Glomerular endothelial cell (primary cell): ENCODE measurements at places on chromosomes 1 and 21. TPM values are rescaled to one million over a fixed set of nuclear protein-coding genes. Genes with fewer than 3 reads are reported as not detected.

DNA sequence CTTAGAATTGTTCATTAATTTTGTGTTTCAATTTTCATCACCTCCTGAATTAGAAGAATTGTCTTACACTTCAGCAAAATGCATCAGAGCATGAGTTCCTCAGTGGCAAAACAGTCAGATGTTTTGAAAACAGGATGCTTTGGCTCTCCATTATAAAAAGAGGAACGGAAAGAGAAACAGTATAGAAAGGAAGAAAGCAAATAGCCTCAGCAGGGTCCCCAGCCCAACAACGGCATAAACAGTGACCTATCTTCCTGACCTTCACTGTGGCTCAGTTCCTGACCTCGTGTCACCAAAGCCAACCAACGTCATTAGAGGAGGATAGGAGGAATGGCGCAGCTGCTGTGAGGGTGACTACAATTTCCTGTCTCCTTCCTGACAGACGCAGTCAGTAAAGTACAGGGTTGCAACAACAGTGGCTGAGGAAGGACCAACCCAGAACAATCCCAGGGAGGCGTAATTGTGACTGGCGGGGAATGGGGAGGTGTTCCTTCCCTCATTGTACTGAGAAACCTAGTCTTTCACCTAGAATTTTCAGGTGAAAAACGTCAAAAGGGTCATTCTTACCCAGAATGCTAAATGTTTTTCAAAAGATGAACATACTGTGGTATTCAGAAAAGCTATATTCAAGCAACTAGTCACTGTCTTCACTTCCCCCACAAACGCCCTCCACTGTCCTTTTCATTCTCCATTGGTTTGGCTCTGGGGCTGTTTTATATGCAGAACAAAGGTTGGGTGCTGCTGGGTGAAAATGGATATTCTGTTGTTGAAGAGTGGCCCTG lies 197.9 kb upstream of the SGIP1 start:
- DNase-seq: peak; percentile 96

The MYOM3 gene
- 0.15 and 0.23 TPM in 2 replicates for total RNA-seq

DNA sequence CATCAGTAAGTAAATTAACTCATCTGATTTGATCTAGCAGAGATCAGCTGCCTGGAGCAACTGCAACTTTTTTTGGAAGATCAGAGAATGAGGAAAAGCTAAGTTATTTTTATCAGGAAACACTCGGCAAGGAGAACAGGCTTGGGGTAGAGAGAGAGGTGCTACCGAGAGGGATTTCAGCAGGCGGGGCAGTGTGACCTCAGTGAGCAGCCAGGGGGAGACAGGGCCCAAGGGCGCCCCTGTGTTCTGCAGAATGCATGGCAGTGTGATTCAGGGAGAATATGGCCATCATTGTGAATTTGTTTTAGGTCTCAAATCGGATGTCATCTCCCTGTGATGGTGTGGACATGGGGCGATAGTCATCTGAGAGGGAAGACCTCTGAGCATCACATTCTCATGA lies 484.1 kb upstream of the VAMP3 start:
- DNase-seq: no peak

DNA sequence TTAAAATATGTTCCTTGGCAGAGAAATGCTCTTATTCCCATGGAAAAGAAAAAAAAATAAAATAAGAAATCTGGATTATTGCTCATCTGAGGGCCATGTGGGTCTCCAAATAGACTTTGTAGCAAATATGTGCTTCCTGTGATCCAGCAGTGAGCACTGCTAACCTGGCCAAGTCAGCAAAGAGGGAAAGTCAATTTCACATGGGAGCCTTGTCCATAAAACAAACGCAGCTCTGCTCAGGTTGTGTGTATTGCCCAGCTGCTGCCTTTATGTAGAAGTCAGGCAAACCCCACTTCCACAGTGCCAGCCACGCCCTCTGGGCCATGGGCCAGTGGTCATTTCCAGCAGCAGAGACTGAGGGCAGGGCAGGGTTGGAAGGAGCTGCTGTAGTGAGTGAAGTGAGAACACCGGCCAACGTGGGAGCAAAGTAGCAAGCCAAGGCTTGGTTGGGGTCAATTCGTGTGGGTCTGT lies 174.3 kb downstream of the LYPLAL1 start:
- no peak for DNase-seq

DNA sequence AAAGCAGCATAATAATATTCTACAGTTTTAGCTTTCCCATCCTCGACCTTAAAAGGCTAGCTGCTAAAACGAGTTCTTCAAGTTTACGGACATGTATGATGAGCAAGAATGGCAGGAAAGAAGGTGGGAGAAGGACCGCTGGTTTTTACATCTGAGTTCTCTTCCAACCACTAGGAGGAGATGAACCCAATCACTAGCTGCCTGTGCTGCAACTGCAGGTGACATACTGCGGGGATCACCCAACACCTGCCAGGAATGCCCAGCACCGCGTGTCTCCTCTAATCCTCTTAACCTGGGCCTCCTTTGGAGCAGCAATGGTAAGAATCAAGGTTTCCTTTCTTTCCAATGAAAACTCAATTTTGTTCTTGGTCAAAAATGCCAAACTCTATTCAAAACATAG lies 23.5 kb downstream of the TOR3A start:
- no peak for DNase-seq

DNA sequence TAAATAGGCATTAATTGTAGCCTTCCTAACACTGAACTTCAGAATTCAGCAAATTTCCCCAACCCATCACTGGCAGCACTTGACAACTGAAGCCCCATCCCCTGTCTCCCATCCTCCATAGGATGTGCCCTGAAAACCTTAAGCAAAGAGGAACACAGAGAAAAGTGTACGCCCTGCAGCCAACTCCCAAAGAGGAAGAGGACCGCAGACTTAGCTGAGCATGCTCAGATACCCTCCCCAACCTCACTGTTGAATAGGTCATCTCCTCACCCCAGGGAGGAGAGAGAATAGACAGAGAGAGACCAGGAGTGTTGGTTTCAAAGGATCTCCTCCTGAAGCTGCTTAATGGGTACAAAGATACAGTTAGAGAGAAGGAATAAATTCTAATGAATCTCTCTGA lies 50.5 kb downstream of the CD2 start:
- no peak for DNase-seq

DNA sequence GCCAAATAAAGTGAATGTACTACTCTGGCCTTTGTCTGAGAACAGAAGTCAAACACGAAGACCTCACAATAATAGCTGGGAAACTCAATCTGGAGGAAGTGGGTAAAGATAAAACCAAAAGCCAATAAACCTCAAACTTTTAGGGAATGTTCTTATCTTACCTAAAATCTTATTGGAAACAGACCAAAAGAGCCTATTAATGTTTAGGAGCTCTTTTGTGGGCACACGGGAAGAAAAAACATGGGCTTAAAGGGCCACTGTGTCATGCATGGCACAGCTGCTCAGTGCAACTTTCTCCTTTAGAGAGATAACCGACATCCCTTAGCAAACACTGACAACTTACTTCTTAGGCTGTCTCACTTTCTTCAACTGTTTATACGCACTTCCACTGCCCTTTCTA lies 16.1 kb downstream of the EIF2B3 start:
- DNase-seq: no peak

The AGMAT gene
- 0.35 and 0.63 TPM in 2 replicates for total RNA-seq

- no peak for DNase-seq
These were observed 16.3 kb upstream of the NPPB start for GRCh38 chr1:11875094-11875493.

DNA sequence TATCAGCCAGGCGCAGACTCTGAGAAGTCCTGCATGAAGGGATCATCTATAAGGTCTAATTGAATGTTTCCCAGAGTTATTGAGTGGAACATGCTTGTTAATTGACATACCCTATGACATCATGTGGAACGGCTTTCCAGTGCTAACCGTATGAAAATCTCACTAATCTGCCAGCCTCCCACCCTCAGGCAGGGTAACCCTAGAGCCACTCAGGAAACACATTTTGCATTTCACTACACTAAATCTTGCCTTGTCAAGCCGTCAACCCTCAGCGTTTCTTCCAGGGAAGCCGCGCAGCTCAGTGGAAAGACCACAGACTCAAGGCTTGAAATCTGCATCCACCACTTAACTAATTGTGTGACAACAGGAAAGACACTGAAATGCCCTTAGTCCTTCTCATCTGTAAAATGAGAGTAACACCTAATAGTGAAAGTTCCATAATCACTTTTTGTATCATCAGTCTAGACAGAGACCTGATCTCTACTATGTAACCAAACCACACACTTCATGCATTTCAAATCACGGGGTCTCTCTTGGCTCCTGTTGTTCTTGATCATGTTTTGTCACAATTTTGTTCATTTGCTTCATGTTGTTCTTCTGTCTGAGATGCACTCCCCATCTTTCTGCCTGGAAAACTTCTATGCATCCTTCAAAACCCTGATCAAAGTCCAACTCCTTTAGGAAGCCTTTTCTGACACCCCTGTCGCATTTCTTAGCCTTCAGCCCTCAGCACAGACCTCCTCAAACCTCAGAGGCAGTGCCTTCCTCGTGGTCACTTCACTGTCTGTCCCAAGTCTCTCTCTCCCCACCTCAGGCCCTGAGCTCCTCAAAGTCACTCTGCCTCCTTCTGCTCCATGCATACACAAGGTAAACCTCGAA lies 246.5 kb downstream of the TOMM20 start:
- no peak for DNase-seq

The ASAP3 gene
- total RNA-seq: 9.8 and 10.6 TPM in 2 replicates

GRCh38 chr1:14340002-14340785 lies 258.3 kb upstream of the KAZN start:
- DNase-seq: no peak
